ENCODE measurements at places on chromosomes 11 and 22. TPM values are rescaled to one million over a fixed set of nuclear protein-coding genes. Genes with fewer than 3 reads are reported as not detected.

DNA sequence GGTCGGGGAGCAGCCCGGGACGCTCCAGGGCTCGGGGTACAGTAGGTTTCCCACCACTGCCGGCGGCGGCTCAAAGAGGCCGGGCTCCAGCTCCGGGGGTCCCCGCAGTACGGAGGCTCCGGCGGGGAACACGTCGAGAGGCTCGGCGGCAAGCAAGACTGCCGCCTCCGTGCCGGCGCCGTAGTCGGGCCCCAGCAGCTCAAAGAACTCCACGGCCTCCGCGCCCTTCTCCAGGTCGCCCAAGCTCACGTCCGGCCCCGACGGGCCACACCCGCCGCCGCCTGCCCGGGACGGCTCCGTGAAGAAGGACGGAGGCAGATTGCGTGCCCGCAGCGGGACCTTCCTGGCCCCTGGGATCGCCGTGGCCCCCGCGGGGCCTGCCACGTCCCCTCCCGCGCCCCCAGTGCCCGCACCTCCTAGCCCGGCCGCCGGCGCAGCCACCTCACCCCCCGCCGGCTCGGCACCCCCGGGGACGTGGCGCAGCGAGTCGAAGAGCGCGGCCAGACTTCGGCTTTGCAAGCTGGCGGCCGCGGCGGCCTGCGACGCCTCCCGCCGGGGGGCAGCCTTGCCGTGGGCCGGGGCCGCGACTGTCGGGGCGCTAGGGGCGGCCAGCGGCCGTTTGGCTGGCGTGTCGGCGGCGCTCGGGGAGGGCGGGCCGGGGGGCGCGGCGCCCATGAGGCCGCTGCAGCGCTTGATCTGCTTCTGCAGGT lies 775 bp downstream of the FAM181B start:
- H3K4me1 ChIP-seq = no peaks in the 10 kb centered on the region
- peaks cover 73% of the 10 kb centered on the region for H3K27me3 ChIP-seq
- peak; percentile 21 for DNase-seq

DNA sequence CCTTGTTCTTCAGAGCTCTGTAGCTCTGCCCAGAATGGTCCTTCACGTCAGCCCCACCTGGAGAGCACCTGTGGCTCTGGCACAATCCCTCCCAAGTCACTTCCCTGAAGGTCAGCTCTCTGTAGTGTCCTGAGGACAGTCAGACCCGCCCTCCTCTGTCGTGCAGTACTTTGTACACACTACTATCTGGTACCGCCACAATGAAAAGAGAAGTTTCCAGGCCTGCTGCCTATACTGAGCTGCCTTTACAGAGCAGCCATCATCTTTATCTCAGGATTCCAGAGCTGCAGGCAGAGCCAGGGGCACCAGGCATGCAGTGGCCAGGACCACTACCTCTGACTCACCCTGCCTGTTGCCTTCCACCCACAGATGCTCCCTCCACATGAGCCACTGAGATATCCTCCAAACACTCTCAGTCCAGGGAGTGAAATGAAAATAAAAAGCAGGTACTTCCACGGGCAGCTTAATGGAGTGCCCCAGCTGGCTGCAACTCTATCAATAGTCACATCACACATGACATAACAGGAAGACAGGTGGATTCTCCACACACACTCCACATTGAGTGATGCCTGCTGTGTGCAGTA lies 7.3 kb downstream of the PACSIN2 start:
- H3K27ac ChIP-seq = peak overlapping the region; percentile 41
- H3K4me1 ChIP-seq = peaks cover 47% of the 10 kb centered on the region
- no peaks in the 10 kb centered on the region for H3K27me3 ChIP-seq
- DNase-seq = no peak
- H3K36me3 ChIP-seq = no peaks in the 10 kb centered on the region

- no peak for DNase-seq
- H3K36me3 ChIP-seq = no peaks in the 10 kb centered on the region
- H3K4me3 ChIP-seq = no peak overlapping the region
- no peaks in the 10 kb centered on the region for H3K4me1 ChIP-seq
These were observed 925.1 kb upstream of the TENM4 start for GRCh38 chr11:80365980-80366379.

DNA sequence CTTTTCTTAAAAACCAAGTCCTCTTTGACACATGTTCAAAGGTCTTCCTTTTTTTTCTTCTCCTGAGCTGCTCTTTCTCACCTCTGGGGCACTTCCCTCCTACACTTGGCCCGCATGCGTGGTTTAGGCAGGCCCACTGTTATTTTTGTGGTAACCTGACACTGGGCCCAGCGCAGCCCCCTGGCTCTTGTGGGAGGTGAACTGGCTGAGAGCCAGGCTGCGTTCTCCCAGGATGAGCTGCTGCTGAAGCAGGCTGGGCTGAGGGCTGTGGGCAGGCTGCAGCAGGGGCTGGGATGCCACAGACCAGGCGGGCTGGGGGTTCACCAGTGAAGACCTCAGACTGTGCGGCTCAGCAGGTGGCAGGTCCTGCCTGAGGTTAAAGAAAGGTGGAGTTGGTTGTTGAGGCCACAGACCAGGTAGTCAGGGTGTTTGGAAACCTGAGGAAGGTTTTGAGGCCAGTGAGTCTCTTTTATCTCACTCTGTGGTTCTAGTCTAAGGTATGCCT lies 72.4 kb downstream of the TEAD1 start:
- no peaks in the 10 kb centered on the region for H3K27me3 ChIP-seq
- peak overlapping the region; percentile 23 for H3K27ac ChIP-seq
- no peak overlapping the region for H3K4me3 ChIP-seq
- H3K4me1 ChIP-seq = peaks cover 14% of the 10 kb centered on the region
- H3K36me3 ChIP-seq = no peaks in the 10 kb centered on the region

OR51B5 gene
- total RNA-seq = not detected

CELSR1 gene
- total RNA-seq = 14.7 TPM

CAPN5 gene
- total RNA-seq = 2.7 TPM

MMP8 gene
- not detected for total RNA-seq
